ENCODE measurements at places on chromosomes 6 and 20.

DNA sequence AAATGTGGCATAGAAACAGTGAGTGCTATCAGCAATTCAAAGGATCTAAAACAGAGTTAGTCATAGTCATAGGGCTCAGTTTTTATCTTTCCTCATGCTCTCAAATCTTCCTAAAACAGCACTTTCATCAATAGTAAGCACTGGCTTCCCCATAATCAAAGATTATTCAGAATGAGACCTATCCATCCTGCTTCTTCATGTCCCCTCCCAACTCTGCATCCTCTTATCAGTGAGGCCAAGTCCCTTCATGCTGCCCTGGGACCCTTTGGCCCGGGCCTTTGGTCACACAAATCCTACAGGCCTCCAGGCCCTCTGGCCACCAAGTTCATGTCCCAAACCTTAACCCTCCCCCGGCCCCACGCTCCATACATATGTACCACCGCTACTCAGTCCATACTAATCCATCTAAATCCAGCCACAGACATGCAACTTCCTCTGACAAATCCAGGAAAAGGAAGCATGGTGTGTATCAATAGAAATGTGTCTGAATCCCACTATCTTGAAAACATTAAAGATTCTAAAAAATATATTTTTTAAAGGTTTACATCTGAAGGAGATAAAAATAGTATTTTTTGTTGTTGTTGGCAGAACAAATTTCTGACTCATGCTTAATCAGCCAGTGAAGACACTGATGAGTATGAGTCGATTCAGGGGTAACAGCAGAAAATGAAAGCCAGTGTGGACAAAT, 143.5 kb downstream of the PDE7B start:
- no peak for DNase-seq

GRCh38 chr6:40986921-40987819, 51.9 kb downstream of the UNC5CL start:
- DNase-seq: no peak

DNA sequence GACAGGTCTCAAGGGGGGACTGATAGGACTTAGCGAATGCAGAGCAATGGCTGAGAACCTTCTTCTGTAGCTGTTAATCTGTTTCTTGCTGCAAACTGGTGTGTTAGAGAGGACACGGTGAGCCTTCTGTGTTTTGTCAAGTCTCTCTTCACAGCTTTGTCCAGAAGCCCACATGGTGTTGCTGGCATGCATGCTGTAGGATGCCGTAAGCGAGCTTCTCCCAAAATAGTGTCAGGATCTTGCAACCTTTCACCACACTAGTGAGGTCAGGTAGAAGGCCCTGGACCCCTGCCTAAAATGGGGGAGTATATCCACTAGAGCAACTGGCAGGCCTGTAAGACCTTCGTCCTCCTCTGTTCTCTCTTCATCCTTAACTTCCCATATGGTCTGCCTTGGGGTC, 51.9 kb upstream of the GLP1R start:
- DNase-seq: no peak

GRCh38 chr6:159726255-159726917, 920 bp upstream of the WTAP start:
- DNase-seq: no peak

DNA sequence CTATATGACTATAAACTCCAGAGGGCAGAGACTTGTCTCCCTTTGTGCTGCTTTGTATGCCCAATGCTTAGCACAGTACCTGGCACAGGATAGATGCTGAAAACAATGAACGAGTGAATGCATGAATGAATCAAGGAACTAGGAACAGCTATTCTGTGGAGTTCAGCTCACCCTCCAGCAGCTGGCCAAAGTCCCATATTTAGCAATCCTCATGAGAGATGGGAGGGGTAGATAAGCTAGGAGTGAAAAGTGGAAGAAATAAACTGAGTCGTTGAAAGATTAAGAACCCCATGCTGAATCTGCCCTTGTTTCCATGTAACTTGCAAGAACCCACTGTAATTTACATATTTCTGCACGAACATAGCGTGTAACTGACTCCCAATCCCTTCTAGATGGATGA, 106.5 kb downstream of the MAFB start:
- no peak for DNase-seq

DNA sequence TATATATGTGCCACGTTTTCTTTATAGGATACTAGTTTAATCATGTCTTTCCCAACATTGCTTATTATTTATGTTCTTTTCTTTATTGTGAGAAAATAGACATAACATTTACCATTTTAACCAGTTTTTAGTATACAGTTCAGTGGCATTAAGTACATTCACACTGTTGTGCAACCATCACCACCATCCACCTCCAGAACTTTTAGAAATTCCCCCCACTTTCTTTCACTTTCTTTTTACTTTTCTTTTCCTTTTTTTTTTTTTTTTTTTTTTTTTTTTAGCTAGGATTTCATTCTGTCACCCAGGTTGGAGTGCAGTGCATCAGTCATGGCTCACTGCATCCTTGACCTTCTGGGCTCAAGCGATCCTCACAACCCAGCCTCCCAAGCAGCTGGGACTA, 18.5 kb downstream of the RBCK1 start:
- no peak for DNase-seq

- peak; percentile 62 for DNase-seq
Observed at GRCh38 chr6:130421585-130421984, 55.8 kb downstream of the TMEM200A start.

GRCh38 chr6:157974967-157975366, 6.7 kb upstream of the SYNJ2 start:
- no peak for DNase-seq

DNA sequence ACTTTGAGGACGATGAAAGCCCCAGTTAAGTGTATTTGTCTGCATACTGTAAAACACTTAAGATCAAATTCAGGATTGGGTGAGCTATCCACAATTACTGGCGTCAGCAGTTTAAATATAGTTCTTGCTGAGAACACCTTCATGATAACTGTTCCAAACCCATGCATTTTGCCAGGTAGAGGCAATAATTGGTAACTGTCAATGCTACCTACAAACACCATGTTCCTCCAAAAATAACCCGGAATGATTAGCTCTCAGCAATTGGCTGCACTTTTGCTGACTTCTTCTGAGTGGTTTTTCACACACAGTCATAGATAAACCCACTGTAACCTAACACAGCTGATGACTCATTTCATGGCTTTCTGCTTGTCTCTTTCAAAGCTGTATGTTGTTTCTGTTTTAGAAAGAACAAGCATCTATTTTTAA, 1358.6 kb upstream of the GJE1 start:
- DNase-seq: peak; percentile 56

DNA sequence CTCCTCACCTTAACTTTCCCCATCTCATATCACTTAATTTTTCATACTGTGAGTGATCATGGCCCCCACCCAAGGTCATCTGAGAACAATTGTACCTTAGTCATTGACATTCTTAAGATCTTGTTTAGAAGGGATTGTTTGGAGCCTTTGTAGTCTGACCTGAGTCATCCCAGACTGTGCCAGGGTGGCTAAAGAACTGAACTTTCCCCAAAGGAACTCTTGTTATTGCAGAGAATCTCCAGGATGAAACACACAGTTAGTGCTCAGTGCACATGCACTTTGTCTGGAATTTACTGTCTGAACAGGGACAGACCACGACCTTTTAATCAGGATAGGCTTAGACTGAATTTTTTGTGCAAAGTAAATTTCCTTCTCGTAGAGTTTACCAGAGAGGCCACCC, 112.6 kb upstream of the CCN2 start:
- DNase-seq: peak; percentile 69

GRCh38 chr20:17403461-17403860, 127.7 kb downstream of the BFSP1 start:
- no peak for DNase-seq

DNA sequence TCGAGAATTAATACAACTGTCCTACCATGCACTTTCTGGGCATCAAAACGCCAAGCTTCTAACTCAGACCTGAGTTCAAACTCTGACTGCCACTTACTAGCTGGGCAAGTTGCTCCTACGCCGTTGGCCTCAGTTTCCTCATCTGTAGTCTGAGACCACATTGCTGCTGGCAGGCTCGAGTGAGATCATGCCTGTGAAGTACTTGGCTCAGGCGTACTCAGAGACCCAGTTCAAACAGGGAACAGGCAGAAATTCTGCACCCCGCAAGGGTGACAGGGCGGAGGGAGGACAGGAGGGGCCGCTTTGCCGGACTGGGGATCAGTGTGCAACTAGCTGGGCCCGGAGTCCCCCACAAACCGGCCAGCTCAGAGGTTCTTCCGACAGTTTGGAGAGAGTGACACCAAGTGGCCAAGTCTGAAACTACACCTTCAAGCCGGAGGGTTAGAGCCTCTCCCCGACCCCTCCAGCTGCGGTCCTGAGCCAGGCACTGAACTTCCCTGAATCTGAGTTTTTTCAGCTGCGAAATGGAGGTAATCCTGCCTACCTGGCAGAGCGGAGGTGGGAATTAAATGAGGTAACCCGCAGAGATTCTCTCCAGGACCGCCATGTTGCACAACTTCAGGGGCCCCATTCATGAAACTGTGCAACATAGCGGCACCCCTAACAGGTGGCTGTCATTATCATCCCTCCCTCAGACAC, 46.0 kb upstream of the PTPN1 start:
- no peak for DNase-seq

DNA sequence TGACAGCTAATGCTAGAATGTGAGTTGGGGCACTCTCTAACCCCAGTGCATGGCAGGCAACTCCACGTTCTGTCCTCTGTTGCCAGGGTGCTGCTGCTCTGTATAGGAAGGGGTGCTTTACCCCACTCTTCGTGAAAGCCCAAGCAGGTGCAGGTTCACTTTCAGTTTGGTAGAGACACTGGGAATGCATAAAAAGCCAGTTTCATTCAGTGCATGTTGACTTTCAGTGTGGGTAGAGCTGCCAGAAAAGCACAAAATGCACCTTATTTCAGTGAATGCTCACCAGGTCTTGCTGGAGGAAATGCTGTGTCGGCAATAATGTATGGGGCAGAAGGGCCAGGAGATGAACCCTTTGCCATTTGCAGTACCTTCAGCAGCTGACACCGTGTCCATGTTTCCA, 62.1 kb upstream of the ADGRB3 start:
- DNase-seq: no peak

DNA sequence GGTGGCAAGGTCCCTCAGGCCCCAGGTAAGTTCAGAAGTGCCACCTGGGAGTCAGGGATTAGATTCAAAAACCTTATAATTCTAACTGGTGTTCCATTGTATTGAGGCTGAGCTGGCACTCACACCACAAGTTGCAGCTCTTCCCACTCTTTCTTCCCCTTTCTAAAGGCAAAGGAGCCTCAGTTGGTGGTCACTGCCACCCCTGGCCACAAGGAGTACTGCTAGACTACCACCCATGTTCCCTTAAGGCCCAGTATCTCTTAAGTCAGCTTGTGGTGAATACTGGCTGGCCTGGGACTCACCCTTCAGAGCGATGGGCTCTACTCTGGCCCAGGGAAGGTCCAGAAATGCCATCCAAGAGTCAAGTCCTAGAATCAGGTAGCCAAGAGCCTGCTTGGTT, 421.1 kb upstream of the KHDRBS2 start:
- DNase-seq: no peak

DNA sequence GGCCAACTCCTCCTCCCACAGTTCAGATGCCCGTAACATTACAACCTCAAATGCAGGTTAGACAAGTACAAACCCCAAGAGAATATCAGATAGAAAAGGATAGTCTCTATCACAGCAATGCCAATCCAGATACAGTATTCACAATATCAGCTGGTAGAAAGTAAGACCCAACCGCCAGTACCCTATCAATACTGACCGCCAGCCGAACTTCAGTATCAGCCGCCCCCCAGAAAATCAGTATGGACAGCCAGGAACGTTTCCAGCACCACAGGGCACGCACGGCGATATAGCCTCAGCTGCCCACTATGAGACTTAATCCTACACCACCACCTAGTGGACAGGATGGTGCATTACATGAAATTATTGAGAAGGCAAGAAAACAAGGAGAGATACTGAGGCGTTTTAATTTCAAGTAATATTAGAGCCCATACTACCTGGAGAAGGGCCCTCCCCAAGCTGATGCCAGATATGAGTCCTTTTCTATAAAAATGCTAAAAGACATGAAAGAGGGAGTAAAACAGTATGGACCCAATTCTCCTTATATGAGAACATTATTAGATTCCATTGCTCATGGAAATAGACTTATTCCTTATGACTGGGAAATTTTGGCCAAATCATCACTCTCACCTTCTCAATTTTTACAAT, 17.6 kb upstream of the EIF2S2 start:
- DNase-seq: peak; percentile 64

DNA sequence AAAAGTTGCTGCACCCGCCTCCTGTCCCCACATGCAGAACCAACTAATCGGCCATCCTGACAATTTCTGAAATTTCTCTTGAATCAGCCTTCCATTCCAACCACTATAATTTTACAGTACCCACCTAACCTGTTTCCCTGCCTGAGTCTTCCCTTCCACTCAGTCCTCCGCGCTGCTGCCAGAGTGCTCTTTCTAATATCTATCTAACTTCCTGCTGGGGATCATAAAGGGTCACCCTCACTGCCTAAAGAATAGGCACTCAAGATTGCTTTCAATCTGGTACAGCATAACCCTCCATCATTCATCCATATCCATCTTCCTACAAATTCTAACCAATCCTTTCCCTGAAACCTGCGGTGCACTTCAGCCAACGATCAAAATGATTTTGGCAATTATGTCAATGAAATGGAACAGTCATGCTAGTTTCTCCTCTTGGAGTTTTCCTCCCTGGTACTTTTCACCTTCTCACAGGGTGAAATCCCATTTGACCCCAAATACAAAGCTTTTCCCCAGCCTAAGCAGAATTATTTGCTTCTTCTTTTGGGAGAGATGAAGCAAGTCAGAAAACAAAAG, 117.5 kb upstream of the BEND6 start:
- no peak for DNase-seq

- no peak for DNase-seq
Observed at GRCh38 chr6:1110941-1111349, 201.0 kb upstream of the FOXQ1 start.

DNA sequence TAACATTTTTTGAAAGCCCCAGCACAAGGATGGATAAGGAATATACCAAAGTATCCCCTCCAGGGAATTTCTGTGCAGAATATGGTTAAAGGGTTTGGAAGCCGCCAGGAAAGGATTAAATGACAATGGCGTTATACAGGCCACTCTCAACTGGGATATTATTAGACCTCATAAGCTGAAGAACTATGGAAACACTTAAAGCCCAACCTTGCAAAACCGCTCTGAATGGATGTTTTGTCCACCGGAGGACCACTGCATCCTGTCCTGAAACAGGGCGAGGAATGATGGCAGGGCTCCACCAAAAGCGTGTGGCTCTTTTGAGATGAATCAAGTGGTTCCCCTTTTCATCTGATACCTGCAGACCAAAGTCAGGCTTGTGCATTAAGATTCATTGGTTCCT, 32.4 kb downstream of the NFATC2 start:
- DNase-seq: no peak

Measured in HS-27A (cell line).